ENCODE measurements at places on chromosomes 11 and 22. TPM values are rescaled to one million over a fixed set of nuclear protein-coding genes. Genes with fewer than 3 reads are reported as not detected.

- DNase-seq: no peak
Measured at GRCh38 chr11:72221386-72222075, 3.0 kb upstream of the INPPL1 start.

- DNase-seq: no peak
Measured at GRCh38 chr11:64292460-64293254, 1.6 kb downstream of the KCNK4 start.

- DNase-seq: no peak
Measured at GRCh38 chr22:48423481-48423911, 1404.2 kb downstream of the BRD1 start.

DNA sequence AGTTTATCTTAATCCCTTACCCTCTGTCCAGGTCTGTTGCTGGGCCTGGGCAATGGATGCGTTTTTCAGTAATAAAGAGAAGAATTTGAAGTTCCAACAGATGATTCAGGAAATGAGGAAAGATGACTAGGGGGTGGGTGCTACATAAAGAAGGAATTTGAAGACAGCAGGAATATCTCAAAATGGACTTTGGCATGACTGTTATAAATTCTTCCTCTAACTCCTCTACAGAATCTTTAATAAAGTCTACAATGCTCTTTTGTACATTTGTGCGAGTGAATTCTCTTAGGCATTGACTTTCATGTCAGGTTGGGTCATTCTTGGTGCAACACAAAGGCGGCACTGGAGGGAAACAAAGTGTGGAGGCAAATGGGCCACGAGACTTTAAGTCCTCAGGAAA is 35.1 kb upstream of the PRSS23 start:
- DNase-seq: no peak

DNA sequence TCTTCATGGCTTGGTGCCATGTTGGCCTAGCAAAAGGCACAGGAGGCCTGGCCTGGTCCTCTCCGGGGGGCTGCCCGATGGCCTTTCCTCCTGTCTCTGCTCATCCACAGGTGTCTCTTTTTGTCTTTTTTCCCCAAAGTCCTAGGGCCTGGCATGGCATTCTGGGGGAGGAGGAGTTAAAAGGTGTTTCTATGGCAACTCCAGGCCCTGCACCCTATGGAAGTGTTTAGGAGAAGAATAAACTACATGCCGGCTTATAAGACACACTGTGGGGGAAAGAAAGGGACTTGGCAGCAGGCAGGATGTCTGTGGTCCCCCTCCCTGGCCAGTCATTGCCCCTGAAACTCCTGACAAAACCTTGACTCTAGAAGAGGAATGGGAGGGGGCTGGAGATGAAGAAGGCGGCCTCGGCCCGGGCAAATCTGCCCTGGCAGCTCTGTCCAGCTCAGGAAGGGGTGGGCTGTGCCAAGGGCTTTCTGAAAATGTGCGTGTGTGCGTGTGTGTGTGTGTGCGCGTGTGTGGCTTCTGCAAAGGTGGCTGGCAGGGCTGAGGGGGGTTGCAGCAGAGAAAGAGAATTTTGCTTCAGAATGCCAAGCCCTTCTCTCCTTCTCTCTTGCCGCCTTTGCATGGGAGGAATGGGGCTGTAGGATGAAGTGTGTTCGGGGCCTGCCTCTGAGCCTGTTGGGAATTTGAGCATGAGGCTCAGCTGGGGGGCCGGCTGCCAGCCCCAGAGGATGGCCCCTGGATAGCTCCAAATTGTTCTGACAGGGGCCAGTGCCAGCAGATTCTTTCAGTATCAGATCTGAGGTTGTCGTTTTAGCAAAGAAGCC is 3.2 kb downstream of the TIMP3 start:
- DNase-seq: no peak

- DNase-seq: peak; percentile 15
Measured at GRCh38 chr22:50271519-50271970, 1.4 kb upstream of the MAPK11 start.

- DNase-seq: no peak
Measured at GRCh38 chr11:13861411-13861810, 101.1 kb upstream of the SPON1 start.

The ALG12 gene
- 33.2 TPM for total RNA-seq

GRCh38 chr11:59137190-59137589 is 5.5 kb upstream of the FAM111A start:
- DNase-seq: no peak

The TMEM135 gene
- total RNA-seq: 22.1 TPM

GRCh38 chr11:69447786-69448185 is 33.7 kb upstream of the LINC01488 start:
- peak; percentile 74 for DNase-seq

DNA sequence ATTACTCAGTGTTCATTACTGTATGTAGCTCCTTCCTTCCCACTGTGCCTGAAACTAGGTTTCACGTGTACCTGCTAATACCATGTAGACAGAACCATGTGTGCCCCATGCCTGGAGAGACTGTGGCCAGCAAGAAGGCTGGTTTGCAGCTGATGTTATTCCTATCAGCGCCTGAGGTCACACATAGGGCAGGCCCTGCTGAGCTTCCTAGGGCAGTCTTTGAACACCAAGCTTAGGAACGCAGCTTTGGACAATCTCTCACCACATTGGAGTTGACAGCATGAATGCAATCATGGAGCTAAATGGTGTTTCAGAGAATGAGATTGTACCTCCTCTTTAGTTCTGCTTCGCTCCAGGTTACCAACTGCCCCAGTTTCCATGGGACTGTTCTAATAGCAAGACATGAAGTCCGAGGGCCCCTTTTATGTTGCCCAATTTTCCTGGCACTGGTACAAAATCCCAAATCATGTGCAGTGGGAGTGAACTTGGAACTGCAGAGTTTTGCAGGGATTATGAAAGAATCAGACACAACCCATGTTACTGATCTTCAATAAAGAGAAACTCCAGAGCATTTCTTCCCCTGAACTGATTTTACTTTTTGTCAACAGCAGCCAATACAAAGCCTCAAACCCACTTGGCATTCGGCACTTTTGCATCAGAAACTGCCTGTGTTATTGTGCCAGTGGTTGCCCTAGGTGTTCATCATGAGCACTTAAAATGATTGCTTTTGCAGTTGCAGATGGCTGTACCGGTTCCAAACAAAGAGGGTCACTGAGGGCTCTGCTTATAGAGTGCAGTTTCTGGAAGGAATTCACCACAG is 154.2 kb upstream of the TTC12 start:
- DNase-seq: no peak

DNA sequence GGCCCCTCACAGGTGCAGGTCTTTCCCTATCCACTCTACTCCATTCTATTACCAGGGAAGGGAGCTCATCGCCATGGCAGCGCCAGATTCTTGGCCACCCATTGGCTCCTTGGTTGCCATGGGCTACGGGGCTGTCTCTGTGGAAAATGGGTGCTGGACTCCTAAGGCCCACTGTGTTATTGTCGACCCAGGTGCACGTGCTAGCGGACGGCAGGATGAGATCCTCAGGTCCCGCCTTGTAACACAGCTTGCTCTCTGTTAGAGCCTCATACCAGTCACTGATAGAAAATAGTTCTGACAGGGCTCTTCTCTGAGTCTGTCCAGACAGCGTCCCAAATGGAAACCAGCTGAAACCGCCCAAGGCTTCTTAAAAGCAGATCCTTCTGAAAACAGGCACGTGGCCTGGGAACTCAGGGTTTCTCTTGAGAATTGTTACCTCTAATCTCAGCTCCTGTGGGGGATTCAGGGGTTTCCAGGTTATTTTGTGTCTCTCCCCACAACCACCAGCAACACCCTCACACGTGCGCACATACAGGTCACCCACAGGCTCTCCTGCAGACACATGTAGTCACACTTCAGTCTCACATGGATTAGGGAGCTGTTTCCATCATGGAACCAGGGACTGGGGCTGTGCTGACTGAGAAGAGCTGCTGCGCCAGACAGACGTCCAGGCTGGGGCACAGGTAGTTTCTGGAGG is 1.5 kb downstream of the TUB start:
- no peak for DNase-seq

DNA sequence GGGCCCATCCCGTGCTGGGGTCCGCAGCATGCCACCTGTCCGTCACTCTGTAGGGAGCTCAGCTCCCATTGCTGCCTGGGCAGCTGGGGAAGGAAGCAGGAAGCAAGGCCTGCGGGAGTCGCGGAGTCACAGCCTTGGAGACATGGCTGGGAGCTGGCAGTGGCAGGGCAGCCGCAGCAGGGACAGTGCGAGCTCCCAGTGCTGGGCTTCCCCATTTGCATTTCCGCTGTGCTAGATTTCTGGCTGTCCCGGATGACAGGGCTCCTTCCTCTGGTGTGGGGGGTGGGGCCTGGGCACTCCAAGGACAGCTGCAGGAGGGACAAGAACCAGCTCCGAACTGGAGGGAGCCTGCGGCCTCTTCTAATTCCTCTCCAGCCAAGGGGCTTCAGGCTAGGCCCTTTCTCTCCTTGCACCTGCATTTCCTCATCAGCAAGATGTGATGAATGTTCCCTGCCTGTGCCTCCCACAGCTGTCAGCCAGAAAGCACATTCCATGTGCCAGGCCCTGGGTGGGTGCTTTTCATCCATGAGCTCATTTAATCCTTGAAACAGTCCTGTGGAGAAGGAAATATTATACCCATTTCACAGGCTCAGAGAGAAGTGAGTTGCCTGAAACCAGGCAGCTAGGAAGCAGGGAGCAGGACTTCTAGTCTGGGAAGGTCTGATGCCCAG is 48.0 kb downstream of the MYO7A start:
- DNase-seq: no peak

GRCh38 chr11:123057661-123058305 is 4.2 kb downstream of the HSPA8 start:
- no peak for DNase-seq

The MMP10 gene
- total RNA-seq: 0.10 TPM

DNA sequence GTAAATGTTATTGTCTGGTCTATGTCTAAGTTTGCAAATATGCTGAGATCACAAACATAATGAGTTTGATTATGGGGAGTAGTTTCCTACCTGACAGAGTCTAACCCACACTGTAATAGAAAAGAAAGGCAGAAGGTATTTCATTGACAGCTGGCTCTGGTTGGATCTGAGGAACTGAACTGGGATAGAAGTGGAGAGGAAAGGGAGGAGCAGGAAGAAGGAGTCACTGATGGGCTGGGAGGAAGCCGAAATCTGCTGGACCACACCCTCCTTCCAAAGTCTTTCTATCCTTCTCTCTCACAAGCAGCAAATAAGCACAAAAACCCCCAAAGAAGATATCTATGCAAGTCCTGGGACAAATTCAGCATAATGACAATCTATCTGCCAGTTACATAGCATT is 11.7 kb downstream of the BLID start:
- no peak for DNase-seq

GRCh38 chr11:113105592-113105991 is 144.4 kb downstream of the NCAM1 start:
- DNase-seq: no peak

DNA sequence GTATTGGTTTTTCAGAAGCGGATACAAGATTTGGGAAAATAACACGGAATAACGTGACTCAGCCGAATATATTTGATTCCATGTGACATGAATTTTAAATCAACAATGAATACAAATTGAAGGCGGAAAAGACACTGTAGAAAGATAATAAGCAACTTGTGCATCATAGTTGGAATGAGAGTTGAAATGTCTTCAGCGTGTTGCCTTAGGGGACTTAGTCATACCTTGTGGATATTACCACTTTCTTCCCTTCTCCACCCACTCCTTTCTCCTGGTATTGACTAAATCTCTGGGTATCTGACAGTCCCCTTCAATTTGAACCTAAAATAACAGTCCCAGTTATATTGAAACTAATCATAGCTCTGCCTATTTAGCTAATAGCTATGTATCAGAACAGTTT is 2373.1 kb upstream of the RAG2 start:
- DNase-seq: peak; percentile 1

The RRAS2 gene
- 364 TPM for total RNA-seq

GRCh38 chr11:120068114-120068573 is 69.8 kb downstream of the TRIM29 start:
- peak; percentile 48 for DNase-seq

The FAM111B gene
- total RNA-seq: 0.89 TPM

GRCh38 chr11:79055856-79056631 is 384.8 kb downstream of the TENM4 start:
- no peak for DNase-seq

- no peak for DNase-seq
Measured at GRCh38 chr11:8297781-8298440, 34.2 kb upstream of the LMO1 start.

- DNase-seq: no peak
Measured at GRCh38 chr11:63998558-63999348, 12.5 kb downstream of the OTUB1 start.

- DNase-seq: no peak
Measured at GRCh38 chr11:128575961-128576350, 11.4 kb downstream of the ETS1 start.

GRCh38 chr11:46684367-46684766 is 16.1 kb downstream of the ARHGAP1 start:
- DNase-seq: no peak

- DNase-seq: no peak
Measured at GRCh38 chr11:15905366-15906104, 450.8 kb downstream of the SOX6 start.

- peak; percentile 8 for DNase-seq
Measured at GRCh38 chr22:36097880-36098279, 62.7 kb downstream of the APOL3 start.

GRCh38 chr11:36403661-36404060 is 106.4 kb downstream of the TRAF6 start:
- DNase-seq: peak; percentile 31

GRCh38 chr11:72238040-72238450 is 5.9 kb downstream of the PHOX2A start:
- peak; percentile 42 for DNase-seq

The TCF20 gene
- 23.3 TPM for total RNA-seq

The KLHDC7B gene
- total RNA-seq: 0.15 TPM

The MMP12 gene
- total RNA-seq: 0.80 TPM

The FBXO7 gene
- total RNA-seq: 64.4 TPM
